Parietal lobe (tissue), 2 donors: ENCODE measurements at places on chromosomes 12 and 14. TPM values are rescaled to one million over a fixed set of nuclear protein-coding genes. Genes with fewer than 3 reads are reported as not detected.

Gene DIO2
- total RNA-seq = 24.4 TPM

Gene TMEM119
- total RNA-seq = 0.94 TPM

Gene DACT1
- 269 TPM for total RNA-seq

Gene PPP4R4
- total RNA-seq = 1.6 TPM

Gene B3GNT4
- 18.2 TPM for total RNA-seq

Gene HOXC12
- total RNA-seq = not detected

Gene SERPINA9
- not detected for total RNA-seq

Gene NOS1
- 4.4 TPM for total RNA-seq

Gene MNAT1
- 111 TPM for total RNA-seq

Gene PRB3
- total RNA-seq = not detected

Gene EPYC
- not detected for total RNA-seq

Gene CRACR2A
- 1.9 TPM for total RNA-seq

Gene HOXC6
- not detected for total RNA-seq

Gene SLC41A2
- 84.8 TPM for total RNA-seq

Gene STON2
- total RNA-seq = 45.1 TPM

Gene MFAP5
- not detected for total RNA-seq
